ENCODE measurements at places on chromosomes 2 and 18. TPM values are rescaled to one million over a fixed set of nuclear protein-coding genes. Genes with fewer than 3 reads are reported as not detected.

ANKRD62 gene
- total RNA-seq, result under 0.01 TPM

GREB1 gene
- 0.09 TPM for total RNA-seq

TMEM18 gene
- total RNA-seq, result 18.9 TPM

CAPN14 gene
- total RNA-seq, result 316 TPM

ZC3H6 gene
- total RNA-seq, result 2.8 TPM

SLC5A7 gene
- total RNA-seq, result not detected
